Ovary (tissue), 10 donors: ENCODE measurements at places on chromosomes 7 and 10. TPM values are rescaled to one million over a fixed set of nuclear protein-coding genes. Genes with fewer than 3 reads are reported as not detected.
A peak's percentile ranks its signal among the peaks of the same experiment; 100 is the strongest.

- H3K27ac ChIP-seq: no peak overlapping the region
- no peak for DNase-seq
- H3K4me1 ChIP-seq: peaks cover 2% of the 10 kb centered on the region
Observed at GRCh38 chr7:90474284-90475210, 5.1 kb downstream of the PTTG1IP2 start.

GRCh38 chr10:92662848-92663247, 26.9 kb upstream of the HHEX start:
- H3K4me3 ChIP-seq: no peak overlapping the region
- no peak overlapping the region for H3K27ac ChIP-seq
- H3K4me1 ChIP-seq: no peaks in the 10 kb centered on the region
- H3K27me3 ChIP-seq: no peaks in the 10 kb centered on the region
- DNase-seq: no peak

DNA sequence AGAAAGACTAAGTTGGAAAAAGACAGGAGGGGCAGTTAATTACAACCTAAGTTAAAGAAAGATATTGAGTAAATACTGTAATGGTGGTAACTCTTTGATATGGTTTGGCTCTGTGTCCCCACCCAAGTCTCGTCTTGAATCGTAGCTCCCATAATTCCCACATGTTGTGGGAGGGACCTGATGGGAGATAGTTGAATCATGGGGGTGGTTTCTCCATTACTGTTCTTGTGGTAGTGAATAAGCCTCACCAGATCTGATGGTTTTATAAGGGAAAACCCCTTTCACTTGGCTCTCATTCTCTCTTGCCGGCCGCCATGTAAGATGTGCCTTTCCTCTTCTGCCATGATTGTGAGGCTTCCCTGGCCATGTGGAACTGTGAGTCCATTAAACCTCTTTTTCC, 143.8 kb downstream of the GRK5 start:
- H3K27me3 ChIP-seq: no peaks in the 10 kb centered on the region
- no peak overlapping the region for H3K27ac ChIP-seq
- no peak for DNase-seq
- peaks cover 25% of the 10 kb centered on the region for H3K4me1 ChIP-seq
- H3K4me3 ChIP-seq: no peak overlapping the region

- H3K27me3 ChIP-seq: peaks cover 14% of the 10 kb centered on the region
- H3K27ac ChIP-seq: no peak overlapping the region
- DNase-seq: no peak
- peaks cover 2% of the 10 kb centered on the region for H3K4me1 ChIP-seq
Observed at GRCh38 chr7:25863729-25864110, 288.3 kb upstream of the NFE2L3 start.

- peaks cover 7% of the 10 kb centered on the region for H3K4me1 ChIP-seq
- H3K4me3 ChIP-seq: no peak overlapping the region
Observed at GRCh38 chr10:71393841-71394475, 2.8 kb upstream of the CDH23 start.

DNA sequence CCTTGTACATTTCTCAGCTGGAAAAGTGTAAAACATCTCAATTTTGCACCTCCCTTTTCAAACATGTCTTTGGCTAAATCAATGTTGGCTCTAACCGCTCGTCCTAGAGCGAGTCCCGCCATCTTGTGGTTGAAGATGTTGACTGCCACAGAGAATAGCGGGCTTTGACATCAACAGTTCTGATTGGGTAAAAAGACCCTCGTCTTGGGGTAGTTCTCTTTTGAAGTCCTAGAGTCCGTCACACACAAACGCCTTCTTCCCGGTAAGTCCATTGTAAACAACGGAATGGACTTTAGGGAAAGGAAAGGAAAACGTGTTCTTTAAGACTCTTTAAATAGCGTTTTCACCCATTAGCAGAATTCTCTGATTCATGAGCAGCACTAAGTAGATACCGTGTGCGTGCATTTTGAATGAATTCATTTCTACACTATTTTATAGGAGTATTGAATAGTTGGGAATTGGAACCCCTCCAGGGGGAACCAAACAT, 452 bp upstream of the RPP30 start:
- no peaks in the 10 kb centered on the region for H3K4me1 ChIP-seq
- H3K27ac ChIP-seq: no peak overlapping the region
- H3K4me3 ChIP-seq: peak overlapping the region; percentile 67
- H3K36me3 ChIP-seq: no peaks in the 10 kb centered on the region
- DNase-seq: peak; percentile 13
- no peaks in the 10 kb centered on the region for H3K27me3 ChIP-seq

DNA sequence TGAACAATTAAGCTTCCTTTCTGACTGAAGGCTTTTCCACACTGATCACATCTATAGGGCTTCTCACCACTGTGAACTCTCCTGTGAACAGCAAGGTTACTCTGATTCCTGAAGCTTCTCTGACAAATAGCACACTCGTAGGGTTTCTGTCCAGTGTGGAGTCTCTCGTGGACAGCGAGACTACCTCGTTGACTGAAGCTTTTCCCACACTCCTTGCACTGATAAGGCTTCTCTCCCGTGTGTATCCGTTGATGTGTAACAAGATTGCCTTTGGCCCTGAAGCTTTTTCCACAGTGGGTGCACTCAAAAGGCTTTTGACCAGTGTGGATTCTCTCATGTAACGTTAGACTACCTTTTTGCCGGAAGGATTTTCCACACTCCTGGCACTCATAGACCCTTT, 4.4 kb downstream of the ZNF32 start:
- DNase-seq: no peak
- H3K27ac ChIP-seq: no peak overlapping the region
- no peaks in the 10 kb centered on the region for H3K27me3 ChIP-seq
- H3K36me3 ChIP-seq: peaks cover 7% of the 10 kb centered on the region

GRCh38 chr7:30240106-30240800, 44.1 kb upstream of the ZNRF2 start:
- H3K27ac ChIP-seq: no peak overlapping the region
- H3K4me1 ChIP-seq: no peaks in the 10 kb centered on the region
- no peak overlapping the region for H3K4me3 ChIP-seq
- no peaks in the 10 kb centered on the region for H3K36me3 ChIP-seq

GRCh38 chr7:86745013-86745745, 101.5 kb downstream of the GRM3 start:
- H3K27me3 ChIP-seq: no peaks in the 10 kb centered on the region
- H3K36me3 ChIP-seq: no peaks in the 10 kb centered on the region
- DNase-seq: no peak
- no peak overlapping the region for H3K4me3 ChIP-seq
- H3K27ac ChIP-seq: no peak overlapping the region

DNA sequence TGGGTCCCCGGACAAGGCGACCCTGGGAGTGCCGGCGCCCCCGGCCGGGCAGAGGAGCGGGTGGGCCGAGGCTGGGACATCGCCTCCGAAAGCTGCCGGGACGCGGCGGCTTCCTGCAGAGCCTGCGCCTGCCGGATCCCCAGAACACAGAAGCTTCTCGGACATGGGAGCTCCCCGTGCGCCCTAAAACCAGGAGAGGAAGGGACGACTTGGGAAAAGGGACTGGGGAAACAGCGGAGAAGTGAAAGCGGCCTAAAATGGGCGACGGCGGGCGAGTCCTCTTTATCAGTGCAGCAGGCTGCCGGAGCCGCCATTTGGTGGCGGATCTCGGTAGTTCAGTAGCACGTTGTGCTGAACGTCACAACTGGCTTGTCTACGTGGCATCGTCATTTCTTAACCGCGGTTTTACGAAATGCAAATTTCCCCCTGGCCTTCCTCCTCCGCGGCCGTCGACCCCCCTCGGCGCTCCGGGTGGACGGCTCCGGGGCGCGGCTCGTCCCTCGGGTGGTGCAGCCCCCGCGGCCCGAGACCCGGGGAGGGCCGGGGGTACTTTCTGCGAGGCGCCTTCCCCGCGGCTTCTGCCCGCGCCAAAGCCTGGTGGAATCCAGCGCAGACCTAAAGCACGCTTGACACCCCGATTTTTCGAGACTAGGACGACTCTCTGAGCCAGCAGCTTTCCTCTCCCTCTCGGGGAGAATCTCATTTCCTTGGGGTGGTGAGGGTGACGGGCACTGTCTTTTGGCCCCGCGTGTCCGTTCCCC, 9.9 kb upstream of the SPAG6 start:
- peak; percentile 51 for DNase-seq
- peak overlapping the region; percentile 30 for H3K4me3 ChIP-seq
- H3K4me1 ChIP-seq: peaks cover 6% of the 10 kb centered on the region
- no peaks in the 10 kb centered on the region for H3K36me3 ChIP-seq
- peaks cover 12% of the 10 kb centered on the region for H3K27me3 ChIP-seq
- H3K27ac ChIP-seq: no peak overlapping the region

- no peaks in the 10 kb centered on the region for H3K27me3 ChIP-seq
- no peak overlapping the region for H3K27ac ChIP-seq
- no peaks in the 10 kb centered on the region for H3K4me1 ChIP-seq
Observed at GRCh38 chr10:46550076-46550790, 6.2 kb downstream of the GPRIN2 start.

- no peaks in the 10 kb centered on the region for H3K36me3 ChIP-seq
- no peak overlapping the region for H3K4me3 ChIP-seq
- H3K27ac ChIP-seq: no peak overlapping the region
- DNase-seq: no peak
Observed at GRCh38 chr10:62008946-62009345, 107.4 kb downstream of the ARID5B start.

DNA sequence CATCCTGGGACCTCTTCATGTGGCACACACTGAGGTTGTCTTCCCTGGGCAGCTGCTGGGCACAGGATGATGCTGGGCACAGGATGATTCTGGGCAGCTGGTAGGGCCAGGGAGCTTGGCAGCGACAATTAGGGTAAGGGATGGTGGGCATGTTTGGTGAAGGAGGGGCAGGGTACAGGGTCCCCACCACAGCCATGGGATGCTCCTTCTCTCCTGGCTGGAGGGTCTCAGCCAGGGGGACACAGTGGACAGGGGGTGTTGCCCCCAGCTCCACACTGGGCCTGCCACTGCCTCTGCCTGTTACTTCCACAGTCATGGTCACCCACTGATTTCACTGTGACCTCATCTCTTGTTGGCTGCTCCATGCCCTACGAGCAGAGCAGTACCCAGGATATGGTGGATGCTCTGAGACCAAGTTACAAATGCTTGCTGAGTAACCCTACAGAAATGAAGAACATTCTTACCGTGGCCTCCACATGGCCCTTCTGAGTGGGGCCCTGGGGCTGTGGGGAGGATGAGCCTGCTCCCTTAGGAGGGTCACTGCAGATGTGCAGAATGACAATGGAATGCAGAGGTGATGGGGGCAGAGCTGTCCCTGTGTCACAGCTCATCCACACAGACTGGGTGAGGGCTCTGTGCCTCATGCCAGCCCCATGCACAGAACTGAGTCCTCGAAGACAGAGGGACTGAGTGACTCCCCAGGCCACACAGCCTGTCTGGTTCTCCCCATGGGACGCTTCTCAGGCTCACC, 28.4 kb upstream of the RET start:
- H3K4me3 ChIP-seq: no peak overlapping the region
- no peaks in the 10 kb centered on the region for H3K4me1 ChIP-seq
- H3K27ac ChIP-seq: no peak overlapping the region
- no peaks in the 10 kb centered on the region for H3K36me3 ChIP-seq

DNA sequence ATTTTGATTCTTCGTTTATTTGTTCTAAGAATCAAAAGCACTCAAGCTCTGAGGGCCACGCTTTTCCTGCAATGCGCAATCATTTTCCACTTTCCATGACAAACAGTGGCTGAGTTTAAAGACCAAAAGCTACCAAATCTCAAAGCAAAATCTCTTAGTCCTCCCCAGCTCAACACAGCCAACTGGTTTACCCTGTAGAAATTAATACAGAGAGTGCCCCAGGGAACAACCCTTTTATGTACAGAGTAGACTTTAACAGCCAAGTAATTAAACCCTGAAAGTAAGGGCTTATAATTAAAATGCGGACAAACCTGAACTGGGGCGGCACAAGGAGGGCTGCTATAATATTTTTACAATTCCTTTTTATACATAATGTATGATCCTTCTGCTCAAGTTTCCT, 53.2 kb downstream of the FAM53B start:
- H3K27ac ChIP-seq: no peak overlapping the region
- no peak for DNase-seq
- H3K27me3 ChIP-seq: no peaks in the 10 kb centered on the region
- H3K4me3 ChIP-seq: no peak overlapping the region
- H3K36me3 ChIP-seq: no peaks in the 10 kb centered on the region
- peaks cover 10% of the 10 kb centered on the region for H3K4me1 ChIP-seq

DNA sequence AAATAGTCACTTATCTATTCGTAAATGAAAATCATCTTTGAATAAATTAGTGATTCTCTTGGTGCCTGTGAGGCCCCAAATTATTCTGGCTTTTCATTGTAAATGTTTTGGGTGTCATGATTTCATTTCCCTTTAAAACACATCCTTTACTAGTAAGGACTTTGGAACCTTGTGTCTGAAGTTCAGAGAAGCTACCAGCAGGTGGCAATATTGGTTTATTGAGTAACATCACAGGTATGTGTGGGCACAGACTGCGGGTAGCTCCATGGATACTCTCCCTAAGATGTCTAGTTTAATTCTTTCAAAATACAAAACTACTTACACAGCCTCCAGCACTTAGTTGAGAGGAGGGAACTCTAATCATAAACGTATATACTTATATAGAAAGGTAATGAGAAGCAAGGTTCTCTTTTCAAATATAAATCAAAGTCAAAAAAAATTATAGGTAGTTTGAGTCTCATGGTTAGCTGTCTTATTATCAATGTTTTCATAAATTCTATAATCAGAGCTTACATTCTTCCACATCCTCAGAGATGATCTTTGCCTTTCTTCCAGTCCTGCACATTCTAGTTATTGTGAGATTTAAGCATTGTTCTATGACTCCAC, 449.6 kb downstream of the GRM8 start:
- no peaks in the 10 kb centered on the region for H3K36me3 ChIP-seq
- H3K27ac ChIP-seq: no peak overlapping the region
- no peaks in the 10 kb centered on the region for H3K4me1 ChIP-seq
- H3K4me3 ChIP-seq: no peak overlapping the region
- H3K27me3 ChIP-seq: no peaks in the 10 kb centered on the region

DNA sequence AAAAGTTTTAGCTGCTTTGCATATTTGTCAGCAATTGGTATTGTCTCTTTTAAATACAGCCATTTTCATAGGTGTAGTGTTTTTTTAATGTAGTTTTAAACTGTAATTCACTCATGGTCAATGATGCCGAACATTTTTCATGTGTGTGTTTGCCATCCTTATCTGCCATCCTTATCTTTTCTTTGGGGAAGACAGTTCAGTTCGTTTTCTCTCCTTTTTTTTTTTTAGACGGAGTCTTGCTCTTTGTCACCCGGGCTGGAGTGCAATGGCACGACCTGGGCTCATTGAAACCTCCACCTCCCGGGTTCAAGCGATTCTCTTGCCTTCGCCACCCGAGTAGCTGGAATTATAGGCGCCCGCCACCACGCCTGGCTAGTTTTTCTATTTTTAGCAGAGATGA, 545.3 kb downstream of the CNTNAP2 start:
- DNase-seq: no peak
- H3K4me1 ChIP-seq: no peaks in the 10 kb centered on the region
- H3K27me3 ChIP-seq: no peaks in the 10 kb centered on the region

- no peaks in the 10 kb centered on the region for H3K27me3 ChIP-seq
- H3K4me3 ChIP-seq: no peak overlapping the region
- DNase-seq: no peak
- no peak overlapping the region for H3K27ac ChIP-seq
Observed at GRCh38 chr10:133403359-133403758, 9.4 kb downstream of the MTG1 start.

GRCh38 chr7:152158801-152159587, 133.5 kb downstream of the GALNT11 start:
- no peak overlapping the region for H3K27ac ChIP-seq
- no peaks in the 10 kb centered on the region for H3K4me1 ChIP-seq
- DNase-seq: no peak
- H3K27me3 ChIP-seq: no peaks in the 10 kb centered on the region
- no peaks in the 10 kb centered on the region for H3K36me3 ChIP-seq

Gene ASB15
- polyA plus RNA-seq: not detected

Gene HABP2
- polyA plus RNA-seq: not detected

Gene UCMA
- polyA plus RNA-seq: not detected

Gene GBX1
- polyA plus RNA-seq: not detected

Gene CPEB3
- 2.3 TPM for polyA plus RNA-seq

Gene ENTPD7
- 8.8 TPM for polyA plus RNA-seq

Gene ZNF804B
- polyA plus RNA-seq: not detected

Gene HHEX
- polyA plus RNA-seq: 14.6 TPM

Gene CUL2
- polyA plus RNA-seq: 25.5 TPM

Gene MDFIC
- 10.6 TPM for polyA plus RNA-seq

Gene SLC37A3
- polyA plus RNA-seq: 30.9 TPM
